Activated T-cell treated with anti-CD3 and anti-CD28 coated beads, Interleukin-2, amount 50 U/mL, for 1 hour (primary cell): ENCODE measurements at places on chromosomes 6 and 20.

DNA sequence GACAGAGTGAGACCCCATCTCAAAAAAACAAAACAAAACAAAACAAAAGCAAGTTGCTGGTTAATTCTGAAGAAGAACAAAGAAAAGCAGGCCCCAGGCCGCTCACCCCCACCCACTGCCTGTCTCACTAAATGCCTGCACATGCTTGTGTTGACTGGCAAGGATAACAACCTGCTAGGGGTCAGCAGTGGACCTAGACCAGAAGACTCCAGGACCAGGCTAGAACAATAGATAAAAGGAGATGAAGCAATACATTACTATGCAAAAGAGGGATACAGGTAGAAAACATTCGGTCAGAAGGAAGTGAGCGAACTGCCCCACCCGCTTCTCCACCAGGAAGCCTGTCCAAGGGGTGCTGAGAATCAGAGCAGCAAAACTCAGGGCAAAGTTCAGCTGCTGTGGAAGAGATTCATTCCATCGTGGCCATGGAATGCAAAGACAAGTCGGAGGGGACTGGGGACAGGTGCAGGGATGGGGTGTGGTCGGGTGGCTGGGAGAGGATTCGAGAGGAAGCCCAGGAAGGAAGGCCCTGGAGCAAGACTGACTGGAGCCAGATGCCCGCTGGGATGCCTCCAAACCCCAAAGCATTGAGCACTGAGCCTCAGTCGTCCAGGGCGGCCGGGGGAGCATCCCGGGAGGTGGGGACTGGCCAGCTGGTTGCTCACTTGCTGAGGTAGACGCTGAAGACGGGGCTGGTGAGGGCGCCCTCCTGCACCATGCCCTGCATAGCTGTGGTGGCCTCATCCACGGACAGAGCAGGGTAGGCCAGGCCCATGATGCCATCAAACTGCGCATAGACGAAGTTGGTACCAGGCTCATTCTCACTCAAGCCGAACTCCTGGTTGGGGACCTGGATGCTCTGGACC, 5.3 kb downstream of the PGC start:
- DNase-seq, result no peak

- DNase-seq, result peak; percentile 8
These were observed 19.0 kb upstream of the BHLHE23 start for GRCh38 chr20:63025534-63026331.

DNA sequence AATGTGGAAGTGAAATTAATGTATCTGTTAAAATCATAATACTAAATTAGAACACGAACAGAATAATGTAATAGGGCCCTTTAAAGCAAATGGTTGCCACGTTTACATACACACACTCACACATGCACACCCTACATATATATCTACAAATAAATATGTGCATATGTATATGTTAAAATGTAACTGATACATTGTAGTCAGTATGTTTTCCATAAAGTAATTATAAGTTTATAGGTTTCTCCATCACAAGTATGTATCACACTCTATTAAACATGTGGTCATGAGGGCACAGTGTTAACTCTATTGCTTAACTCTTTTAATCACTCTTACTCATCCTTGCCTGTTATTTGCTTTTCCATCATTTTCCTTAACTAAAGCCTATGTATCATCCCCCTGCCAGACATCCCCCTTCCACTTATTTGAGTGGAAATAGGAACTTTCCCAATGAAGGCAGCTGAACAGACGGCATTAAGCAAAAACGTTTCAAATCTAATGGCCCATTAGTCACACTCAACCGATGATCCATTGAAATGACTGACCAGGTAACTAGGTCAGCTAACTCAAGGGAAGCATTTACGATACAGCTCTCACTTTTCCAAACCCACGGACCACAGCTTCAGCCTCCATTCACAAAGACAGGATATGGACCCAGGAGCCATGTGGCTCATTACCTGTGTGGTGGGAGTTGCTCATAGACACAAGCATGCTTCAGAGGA, 89.3 kb downstream of the HAO1 start:
- DNase-seq, result no peak

DNA sequence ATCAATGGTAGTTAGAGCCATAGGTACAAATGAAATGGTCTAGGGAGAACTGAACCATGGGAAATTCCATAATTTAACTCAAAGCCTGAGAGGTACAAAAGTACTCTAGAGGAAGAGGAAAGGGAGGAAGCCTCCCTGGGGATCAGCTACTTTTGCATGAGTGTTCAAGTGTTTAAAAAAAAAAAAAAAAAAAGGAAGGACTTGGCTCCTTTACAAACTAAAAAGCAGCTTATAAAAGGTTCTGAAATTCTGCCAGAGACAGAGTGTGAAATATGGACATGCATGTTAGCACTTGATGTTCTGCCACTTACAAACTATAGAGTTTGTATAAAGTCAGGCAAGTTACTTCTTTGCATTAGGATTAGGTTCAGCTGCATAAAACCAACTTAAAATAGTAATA, 290.0 kb downstream of the TBC1D7 start:
- no peak for DNase-seq

GRCh38 chr6:166424431-166424830, 41.7 kb upstream of the MPC1 start:
- DNase-seq, result no peak

DNA sequence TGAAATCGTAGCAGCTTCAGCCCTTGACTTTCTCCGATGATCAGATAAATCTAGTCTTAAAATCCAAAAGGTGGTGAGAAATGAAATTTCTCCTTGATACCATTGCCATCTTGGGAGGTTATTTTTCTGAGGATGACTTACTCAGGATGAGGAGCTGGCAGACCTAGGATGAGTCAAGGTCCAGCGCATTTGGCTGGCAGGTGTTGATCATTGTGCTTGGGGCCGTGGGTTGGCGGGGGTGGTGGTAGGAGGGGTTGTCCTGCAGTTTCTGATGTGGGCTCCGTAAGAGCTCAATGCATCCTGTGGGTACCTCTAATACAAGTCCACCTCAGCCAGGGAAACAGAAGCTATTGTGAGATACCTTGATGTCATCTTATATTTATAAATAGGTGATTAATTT, 148.3 kb upstream of the SCGN start:
- no peak for DNase-seq

DNA sequence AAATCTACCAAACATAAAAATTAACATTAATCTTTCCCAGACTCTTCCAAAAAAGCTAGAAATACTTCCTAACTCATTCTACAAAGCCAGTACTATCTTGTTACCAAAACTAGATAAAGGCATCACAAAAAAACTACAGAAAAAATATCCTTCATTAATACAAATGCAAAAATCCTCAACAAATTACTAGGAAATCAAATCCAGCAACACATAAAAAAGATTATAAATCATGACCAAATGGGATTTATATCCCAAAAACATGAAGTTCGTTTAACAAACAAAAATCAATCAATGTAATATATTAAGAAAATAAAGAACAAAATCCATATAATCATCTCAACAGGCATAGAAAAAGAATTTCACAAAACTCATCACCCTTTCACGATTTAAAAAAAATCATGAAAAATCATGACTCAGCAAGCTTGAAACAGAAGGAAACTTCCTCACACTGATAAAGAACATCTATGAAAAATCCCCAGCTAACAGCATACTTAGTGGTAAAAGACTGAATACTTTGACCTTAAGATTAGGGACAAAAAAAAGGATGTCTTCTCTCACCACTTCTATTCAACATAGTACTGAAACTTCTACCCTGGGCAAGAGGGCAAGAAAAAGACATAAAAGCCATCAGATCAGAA, 43.2 kb downstream of the RANBP9 start:
- DNase-seq, result no peak

DNA sequence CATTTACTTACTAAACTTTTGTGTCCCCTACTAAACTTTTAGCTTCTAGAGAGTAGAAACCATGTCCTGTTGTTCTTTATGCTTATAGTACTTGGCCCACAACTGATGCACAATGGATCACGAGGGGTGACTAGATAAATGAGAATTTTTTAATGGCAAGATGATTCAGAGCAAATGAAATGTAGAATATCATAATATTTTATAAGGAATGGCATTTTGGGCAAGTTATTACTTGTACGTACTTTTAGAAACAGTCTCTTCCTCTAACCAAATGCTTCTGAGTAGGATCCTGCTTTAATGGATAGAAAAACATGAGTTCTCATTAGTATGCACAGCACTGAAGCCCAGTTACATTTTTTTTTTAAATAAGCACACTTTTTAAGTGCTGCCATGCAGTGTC, 336.3 kb downstream of the NRN1 start:
- no peak for DNase-seq

DNA sequence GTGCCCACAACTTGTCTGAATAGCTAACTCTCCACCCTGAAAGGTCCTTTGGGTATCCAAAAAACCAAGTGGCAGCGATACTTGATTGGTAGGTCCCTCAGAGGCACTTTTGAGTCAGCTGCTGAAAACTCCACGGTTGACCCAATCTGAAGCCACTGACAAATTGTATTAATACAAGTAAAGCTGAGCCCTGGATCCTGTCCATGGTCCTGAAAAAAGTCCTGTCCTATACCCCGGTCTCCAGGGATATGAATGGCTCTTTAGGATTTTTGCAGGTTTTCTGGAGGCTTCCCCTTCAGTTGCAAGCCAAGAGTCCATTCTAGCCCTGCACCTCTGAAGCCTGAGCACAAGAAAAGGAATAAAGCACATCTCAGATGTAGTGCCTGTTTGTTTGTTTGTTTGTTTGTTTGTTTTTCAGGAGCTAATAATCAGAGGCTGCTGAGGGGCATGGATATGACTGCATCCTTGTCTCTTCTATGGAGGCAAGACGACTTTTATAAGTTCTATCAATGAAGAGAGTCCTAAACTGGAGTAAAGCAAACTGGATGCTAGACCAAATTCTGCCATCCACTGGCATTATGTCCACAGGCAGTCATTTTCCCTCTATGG, 1.7 kb upstream of the SLC12A5 start:
- no peak for DNase-seq

DNA sequence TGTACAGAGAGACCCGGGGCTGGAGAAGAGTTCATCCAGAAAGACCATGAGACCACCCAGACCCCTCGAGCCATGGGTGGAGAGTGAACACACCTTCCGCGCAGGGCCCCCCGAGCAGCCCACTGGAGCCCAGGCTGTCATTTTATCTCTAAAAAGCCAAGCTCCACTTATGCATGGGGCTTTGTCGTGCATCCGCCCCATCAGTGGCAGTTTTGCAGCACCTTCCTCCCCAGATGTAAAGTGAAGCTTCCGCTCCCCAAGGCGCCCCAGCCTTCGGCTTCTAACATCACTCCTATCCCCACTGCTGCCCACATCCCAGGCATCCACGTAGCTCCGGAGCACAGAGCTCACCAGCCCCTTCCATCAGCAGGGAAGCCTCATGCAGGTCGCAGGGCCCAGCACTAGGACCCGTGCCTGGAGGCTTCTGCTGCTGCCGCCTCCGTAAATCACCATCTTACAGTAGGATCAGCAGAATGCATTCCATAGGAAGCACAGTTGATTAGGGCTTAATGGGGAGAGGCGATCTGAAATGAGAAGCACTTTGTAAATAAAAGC, 301.1 kb downstream of the TAF4 start:
- DNase-seq, result no peak

GRCh38 chr6:88268508-88268907, 102.4 kb upstream of the CNR1 start:
- no peak for DNase-seq

DNA sequence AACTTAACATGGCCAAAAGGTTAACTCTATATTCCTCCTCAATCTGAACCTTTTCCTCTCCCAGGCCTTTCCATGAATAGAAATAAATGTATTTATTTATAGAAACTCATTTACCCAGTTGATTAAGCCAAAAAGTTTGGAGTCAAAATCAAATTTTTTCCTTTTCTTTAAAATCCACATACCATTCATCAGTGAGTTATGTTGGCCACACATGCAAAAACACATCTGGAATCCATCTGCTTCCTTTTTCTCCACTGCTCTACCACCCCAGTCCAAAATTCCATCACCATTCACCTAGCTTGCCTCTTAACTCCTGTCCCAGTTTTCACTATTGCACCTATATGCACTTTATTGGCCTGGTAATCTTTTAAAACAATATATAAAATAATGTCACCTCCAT, 62.4 kb upstream of the TMEM200A start:
- DNase-seq, result no peak

GRCh38 chr20:53403029-53403428, 190.6 kb downstream of the ZNF217 start:
- no peak for DNase-seq

GRCh38 chr6:26311385-26312095, 53.5 kb upstream of the BTN3A2 start:
- DNase-seq, result peak; percentile 57

DNA sequence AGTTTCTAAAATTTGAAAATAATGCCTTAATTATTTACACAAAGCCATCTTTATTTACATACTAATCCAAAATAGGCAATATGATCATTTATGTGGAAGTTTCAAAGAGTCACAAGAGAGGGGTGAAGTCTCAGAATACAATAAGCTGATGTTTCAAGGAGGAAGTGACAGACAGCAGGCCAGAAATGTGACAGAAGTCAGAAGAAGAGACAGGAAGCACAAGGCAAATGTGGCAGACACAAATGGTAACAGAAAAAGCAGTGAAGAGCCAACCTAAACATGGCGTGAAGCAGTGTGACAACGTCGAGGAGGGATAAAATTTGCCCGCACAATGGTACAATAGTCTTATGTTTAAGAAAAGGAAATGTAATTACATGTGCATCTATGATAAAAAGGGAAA, 59.8 kb downstream of the SHPRH start:
- no peak for DNase-seq

DNA sequence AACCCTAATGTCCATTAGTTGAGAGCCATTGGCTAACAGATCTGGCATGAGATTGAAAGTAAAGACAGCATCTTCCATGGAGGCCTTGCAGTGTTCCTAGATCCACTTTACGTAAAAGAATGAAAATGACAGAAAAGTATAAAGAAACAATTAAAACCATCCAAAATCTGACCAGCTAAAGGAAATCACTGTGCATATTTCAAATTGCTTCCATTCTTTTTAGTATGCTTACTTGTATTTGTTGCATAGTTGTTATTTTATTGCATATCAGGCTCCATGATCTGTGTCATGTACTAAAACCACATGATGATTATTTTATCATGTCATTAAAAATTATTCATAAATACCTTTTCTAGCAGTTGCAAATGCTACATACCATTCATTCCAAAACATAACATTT, 67.9 kb downstream of the GCLC start:
- DNase-seq, result no peak

GRCh38 chr6:117624869-117625481, 22.7 kb upstream of the GOPC start:
- DNase-seq, result no peak

- no peak for DNase-seq
These were observed 60.9 kb downstream of the DLL1 start for GRCh38 chr6:170229851-170230519.

GRCh38 chr20:11447371-11448100, 470.2 kb upstream of the BTBD3 start:
- DNase-seq, result no peak

GRCh38 chr6:47203266-47203937, 106.3 kb downstream of the TNFRSF21 start:
- no peak for DNase-seq
